Right ventricle myocardium inferior (tissue), 1 donor: ENCODE measurements at places on chromosomes 13 and 19. TPM values are rescaled to one million over a fixed set of nuclear protein-coding genes. Genes with fewer than 3 reads are reported as not detected.
A peak's percentile ranks its signal among the peaks of the same experiment; 100 is the strongest.

- no peak for DNase-seq
Observed at GRCh38 chr13:86052141-86052540, 252.9 kb upstream of the SLITRK6 start.

DNA sequence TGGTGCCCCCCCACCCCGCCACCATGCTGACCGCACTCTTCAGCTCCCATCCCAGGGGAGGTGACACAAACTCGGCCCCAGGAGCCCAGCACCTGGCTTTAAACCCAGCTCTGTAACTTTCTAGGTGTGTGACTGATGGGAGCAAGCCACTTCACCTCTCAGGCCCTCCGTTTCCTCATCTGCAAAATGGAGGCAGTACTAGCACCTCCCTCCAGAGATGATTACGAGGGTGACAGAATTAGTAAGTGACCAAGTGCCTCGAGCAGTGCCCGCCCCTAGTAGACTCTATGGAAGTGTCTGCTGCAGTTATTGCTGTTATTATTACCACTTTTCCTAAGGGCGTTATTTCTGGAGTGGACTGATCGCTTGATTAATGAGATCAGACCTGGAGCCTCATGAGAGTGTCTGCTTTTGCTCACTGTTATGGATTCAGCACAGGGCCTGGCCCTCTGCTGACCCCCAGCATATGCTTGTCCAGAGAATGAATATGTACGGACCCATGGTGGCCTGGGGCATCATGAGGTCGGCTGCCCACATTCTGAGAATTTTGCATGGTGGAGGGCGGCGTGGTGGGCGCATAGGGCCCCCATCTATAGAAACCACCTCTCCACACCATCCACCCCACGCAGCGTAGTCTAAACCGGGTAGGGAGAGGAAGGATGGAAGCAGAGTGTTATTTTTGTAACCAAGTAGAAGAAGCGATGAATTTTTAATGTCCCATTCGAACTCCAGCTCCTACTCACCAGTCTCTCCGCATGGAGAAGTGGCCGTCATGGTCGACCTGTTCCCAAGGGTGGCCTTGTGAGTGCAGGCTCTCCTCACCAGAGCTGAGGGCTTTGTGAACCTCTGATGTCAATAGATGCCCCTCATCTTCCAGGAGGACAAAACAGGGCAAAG is 48.2 kb downstream of the CAPN12 start:
- DNase-seq: peak; percentile 1

DNA sequence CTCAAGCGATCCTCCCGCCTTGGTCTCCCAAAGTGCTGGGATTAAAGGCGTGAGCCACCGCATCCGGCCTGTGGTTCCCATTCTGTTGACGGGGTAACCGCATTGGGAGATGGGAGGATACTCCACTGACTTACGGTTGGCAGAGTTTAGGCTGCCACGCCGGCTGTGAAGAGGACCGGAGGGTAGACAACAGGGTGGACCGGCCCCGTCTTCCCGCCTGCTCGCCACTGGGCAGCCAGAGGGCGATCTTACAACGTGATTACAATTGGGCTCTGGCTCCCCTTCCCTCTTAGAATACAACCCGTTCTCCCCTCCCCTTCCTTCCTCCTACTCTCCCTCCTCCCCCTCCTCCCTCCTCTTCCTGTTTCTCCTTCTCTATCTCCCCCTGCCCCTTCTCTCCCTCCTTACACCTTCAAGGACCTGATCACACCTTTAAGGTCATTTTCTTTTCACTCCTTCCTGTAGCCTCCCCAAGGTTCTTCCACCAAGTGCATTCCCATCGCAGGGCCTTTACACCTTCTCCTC is 957 bp upstream of the CCDC194 start:
- peak; percentile 91 for DNase-seq

GRCh38 chr19:12527034-12527836 is 24.0 kb downstream of the ZNF564 start:
- DNase-seq: no peak

GRCh38 chr19:43780706-43781525 is at the start of gene KCNN4:
KCNN4 (minus strand) TSS chr19:43780973; CDS start chr19:43780861, 112 bp downstream.
- DNase-seq: no peak

DNA sequence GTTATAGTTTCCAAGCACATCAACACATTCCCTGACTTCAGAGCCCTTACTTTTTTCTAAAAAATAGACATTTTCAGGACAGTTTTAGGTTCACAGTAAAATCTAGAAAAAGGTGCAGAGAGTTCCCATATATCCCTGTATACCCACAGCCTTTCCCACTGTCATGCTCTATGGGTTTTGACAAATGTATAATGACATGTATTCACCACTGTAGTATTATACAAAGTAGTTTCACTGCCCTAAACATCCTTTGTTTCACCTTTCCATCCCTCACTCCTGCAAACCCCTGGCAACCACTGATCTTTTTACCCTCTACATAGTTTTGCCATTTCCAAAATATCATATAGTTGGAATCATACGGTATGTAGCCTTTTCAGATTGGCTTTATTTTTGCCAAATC is 15.6 kb downstream of the NAA16 start:
- no peak for DNase-seq

- DNase-seq: no peak
Observed at GRCh38 chr13:100274942-100275506, 186.1 kb downstream of the PCCA start.

- DNase-seq: no peak
Observed at GRCh38 chr13:89686171-89686570, 1661.3 kb upstream of the MIR17HG start.

DNA sequence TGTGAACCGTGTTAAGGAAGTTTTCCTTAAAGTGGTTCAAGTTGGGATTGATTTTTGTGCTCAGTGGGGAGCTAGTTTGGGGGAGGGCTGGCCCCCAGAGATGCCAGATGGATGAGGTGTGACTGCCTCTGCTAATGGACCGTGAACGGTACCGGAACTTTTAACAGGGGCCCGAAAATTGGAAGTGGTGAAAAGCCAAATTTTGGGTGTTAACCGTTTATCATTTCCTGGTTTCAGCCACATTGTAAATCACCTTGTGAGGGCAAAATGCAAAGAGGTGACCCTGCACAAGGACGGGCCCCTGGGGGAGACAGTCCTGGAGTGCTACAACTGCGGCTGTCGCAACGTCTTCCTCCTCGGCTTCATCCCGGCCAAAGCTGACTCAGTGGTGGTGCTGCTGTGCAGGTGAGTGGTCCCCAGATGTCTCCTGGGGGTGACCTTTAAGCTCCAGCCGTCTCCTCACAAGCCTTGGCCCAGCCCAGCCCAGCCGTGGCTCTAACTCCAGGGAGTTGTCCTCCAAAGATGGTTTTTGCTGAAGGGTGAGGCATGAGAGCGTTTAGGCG is 18.2 kb downstream of the UPF1 start:
- DNase-seq: peak; percentile 49

DNA sequence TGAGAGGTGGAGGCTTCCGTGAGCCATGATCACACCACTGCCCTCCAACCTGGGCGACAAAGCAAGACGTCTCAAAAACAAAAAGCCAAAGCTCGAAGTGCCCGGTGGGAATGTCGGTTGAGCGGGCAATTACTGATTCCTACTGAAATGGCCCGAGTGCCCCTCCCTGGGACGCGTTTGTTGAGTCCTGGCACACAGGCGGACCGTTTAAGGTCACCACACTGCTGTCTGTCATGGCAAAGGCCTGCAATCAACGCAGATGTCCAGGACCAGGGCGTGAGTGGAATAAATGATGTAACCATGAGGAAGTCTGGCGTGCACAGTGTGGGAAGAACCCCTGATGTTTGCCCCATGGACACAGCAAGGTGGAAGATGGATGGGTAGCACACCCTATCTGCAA is 19.2 kb upstream of the C2CD4C start:
- peak; percentile 32 for DNase-seq

GRCh38 chr19:7126132-7126531 is 56.6 kb downstream of the ZNF557 start:
- no peak for DNase-seq

NDUFA7 gene
- total RNA-seq: 129 TPM
